ENCODE measurements at places on chromosomes 2 and 18.

DNA sequence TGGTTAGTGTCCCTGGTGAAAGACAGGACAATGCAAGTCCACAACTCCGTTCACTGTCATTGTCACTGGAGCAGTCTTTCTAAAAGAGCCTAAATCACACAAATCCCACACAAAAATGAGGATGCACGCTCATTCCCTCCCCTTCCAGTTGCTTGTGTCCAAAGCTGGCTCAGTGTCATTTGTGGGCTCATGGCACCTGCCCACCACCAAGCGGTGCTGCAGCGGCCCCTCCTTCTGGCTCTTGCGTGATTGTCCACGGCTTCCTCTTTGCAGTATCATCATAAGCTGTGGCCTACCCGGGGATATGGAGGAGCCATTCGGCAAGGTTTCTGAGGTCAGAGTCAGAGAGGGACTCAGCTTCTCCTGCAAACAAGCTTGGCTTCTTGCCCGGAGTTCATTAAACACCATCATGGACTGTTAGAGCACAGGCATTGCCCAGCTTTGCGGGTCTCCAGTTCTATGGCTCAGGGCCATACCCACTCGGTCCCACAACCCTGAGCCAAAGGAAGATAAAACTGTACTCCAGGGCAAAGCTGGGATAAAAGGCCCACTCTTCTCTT, 179.4 kb upstream of the AGAP1 start:
- DNase-seq, result no peak

DNA sequence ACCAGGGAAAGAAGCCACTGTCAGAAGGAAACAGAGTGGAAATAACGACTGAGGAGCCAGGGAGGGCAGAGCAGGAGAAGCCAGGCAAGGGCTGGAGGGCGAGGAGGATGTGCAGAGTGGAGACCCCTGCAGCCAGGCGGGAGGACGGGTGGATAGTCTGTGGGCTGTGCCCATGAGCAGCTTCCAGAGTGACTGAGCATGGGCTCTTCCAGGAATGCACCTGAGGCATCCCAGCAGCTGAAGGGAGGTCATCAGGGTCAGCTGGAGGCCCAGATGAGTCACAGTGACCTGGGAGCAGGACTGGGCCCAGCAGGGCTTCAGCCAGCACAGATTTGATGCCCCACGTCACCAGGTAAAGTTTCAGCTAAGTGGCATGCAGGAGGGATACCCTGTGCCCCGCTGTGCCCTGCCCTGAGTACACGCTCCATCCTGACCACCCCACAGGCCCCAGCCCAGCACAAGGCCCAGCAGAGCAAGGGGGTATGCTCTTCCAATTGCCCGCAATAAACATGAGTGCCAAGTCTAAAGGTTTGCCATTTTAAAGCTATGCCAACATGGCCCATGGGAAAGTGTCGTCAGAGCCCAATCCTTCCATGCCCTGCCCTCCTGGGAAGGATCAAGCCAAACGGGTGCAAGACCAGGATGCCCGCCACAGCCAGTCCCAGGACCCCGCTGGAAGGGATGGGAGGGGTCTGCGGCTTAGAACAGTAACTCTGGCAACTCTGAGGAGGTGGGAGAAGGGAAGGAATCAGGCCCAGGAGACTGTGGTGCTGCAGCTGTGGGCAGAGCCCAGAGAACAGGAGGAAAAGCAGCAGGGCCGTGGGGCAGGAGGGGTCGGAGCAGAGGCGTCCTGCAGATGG, 85.7 kb downstream of the SEPTIN10 start:
- no peak for DNase-seq

DNA sequence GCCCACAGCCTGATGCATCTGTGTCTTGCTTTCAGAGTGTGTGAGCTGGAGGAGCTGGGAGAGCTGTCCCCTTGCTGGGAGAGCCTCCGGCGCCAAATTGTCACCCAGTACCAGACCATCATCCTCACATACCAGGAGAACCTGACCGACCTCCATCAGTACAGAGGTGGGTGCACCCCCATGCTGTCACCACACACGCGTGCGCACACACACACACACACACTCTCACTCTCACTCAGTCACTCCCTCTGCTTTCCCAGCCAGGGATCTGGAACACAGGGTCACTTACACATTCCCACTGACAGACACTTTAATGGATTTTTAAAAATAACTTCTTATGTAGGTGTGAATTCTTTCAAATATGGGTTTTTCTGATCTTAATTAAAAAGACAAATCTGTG, 64.5 kb downstream of the COA5 start:
- no peak for DNase-seq

GRCh38 chr2:86628091-86628522, 4.4 kb upstream of the RNF103 start:
- no peak for DNase-seq

DNA sequence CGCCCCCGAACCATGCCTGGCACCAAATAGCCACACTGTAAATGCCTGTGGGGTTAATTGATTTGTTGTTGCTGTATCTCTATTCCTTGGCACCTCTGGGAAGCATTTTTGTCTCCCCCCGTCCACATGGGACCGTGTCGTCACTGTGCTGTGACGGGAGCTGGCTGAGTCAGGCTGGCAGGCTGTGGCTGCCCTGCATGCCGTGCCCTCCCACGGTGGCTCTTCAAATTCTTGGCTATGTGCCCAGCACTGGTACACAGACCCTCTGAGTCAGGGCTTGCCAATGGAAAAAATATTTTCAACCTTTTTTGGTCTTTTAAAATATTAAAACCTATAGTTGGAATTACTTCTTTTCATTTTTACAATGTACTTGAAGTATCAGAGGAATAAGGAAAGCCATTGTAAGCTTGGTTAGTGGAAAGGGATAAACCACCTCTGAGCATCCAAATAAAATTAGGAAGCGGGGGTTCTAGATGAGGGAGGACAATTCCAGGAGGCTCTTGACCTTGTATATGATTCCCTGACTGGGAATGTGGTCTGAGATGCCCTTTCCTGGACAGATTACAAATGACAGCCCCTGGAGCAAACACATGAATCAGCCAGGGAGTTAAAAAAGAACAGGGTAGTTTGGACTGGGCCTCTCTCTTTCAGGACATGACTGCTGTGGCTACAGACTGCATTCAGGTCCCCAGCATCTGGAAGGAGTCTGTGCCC, 59.4 kb downstream of the DGKD start:
- DNase-seq, result no peak

GRCh38 chr2:46803547-46803878, 112.1 kb downstream of the MCFD2 start:
- DNase-seq, result no peak

DNA sequence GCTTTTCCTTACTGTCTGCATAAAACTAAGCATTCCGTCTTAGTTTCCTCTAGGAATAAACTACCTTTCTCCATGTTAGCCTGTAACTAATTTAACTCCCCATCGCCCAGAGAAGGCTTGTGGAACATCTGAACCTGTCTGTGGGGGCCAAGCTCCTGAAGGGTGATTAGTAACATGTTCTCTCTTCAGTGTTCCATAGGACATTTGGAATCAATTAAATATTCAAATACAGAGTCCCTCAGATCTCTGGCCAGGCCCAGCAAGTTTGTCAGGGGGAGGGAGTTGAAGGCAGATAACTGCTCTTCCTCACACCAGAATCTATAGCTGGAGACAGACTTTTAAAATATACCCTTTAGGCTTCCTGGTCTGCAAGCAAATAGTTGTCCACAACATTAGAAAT, 8.8 kb downstream of the RDH14 start:
- no peak for DNase-seq

GRCh38 chr2:144692661-144693060, 172.7 kb upstream of the ZEB2 start:
- no peak for DNase-seq

DNA sequence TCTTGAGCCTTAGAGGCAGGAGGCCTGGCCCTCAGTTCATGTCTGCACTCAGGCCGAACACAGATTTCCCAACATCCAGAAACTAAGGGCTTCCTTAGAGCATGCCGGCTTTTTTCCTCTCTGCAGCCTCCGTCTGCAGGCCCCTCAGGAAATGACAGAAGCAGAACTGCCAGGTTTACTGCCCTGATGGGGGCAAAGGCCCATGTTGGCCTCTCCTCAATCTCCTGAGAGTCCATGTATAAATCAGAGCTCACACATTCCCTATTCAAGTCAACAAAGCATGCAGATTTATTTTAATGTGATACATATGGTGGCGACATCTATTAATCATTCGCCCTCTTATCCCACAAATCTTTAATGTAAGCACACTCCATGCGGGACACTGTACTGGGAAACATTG, 475.6 kb upstream of the HS6ST1 start:
- no peak for DNase-seq

GRCh38 chr2:166494140-166494624, at the start of gene SCN7A:
TSS of gene SCN7A (minus strand) at chr2:166494249. CDS start at chr2:166477696, 16,553 bp downstream.
- no peak for DNase-seq
